HTR-8/SVneo (cell line): ENCODE measurements at places on chromosomes 5 and 9.

- DNase-seq = peak; percentile 52
Measured at GRCh38 chr9:127574072-127574993, 37.7 kb upstream of the STXBP1 start.

GRCh38 chr9:100012279-100012678 is 86.5 kb downstream of the ERP44 start:
- no peak for DNase-seq

- no peak for DNase-seq
Measured at GRCh38 chr9:118578467-118578866, 790.8 kb downstream of the BRINP1 start.

- no peak for DNase-seq
Measured at GRCh38 chr5:117454716-117455212, 880.1 kb upstream of the SEMA6A start.

DNA sequence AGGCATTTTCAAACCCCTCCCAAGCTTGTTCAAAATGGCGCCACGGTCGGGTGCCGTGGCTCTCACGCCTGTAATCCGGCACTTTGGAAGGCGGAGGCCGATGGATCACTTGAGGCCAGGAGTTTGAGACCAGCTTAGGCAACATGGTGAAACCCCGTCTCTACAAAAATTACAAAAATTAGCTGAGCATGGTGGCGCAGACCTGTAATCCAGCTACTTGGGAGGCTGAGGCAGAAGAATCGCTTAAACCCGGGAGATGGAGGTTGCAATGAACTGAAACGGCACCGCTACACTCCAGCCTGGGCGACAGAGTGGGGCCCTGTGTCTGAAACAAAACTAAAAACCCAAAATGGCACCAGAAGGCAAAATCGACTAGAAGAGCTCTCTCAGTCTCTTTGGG is 142.0 kb downstream of the MTX3 start:
- no peak for DNase-seq

- no peak for DNase-seq
Measured at GRCh38 chr9:117725426-117725887, 21.3 kb downstream of the TLR4 start.

GRCh38 chr5:133952729-133953567 is 15.5 kb downstream of the C5orf15 start:
- DNase-seq = no peak

DNA sequence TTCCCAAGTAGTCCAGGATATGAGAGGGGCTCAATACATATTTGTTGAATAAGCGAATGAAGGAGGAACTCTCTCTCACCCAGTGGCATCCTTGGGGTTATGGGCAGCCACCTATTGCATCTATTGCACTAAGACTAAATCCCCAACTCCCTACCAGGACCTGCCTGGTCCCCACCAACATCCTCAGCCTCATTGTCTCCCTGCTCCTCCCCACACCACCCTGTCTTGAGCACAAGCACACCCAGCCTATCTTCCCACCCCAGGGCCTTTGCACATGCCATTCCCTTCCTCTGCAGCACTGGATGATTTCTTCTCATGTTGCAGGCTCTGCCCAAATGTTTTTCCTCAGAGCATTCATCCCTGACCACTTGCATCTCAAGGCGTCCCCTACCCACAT is 133.8 kb downstream of the BARX1 start:
- DNase-seq = no peak

DNA sequence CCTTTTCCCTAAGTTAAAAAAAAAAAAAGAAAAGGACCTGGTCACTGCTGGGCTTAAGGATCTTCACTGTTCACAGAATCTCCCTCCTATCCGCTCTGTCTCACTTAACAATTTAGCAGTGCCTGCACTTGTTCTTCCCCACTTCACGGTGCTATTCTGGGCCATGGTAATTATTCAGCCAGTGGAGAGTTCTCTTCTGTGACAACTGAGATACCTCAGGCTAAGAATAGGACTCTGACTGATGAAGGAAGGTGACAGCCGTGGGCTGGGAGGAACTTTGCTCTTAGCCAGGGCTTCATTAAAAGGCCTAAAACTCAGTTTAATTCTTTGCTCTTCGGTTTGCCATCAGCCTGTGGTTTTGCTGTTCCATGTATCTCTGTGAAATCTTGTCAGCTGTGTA is 51.9 kb upstream of the ENTREP1 start:
- no peak for DNase-seq

DNA sequence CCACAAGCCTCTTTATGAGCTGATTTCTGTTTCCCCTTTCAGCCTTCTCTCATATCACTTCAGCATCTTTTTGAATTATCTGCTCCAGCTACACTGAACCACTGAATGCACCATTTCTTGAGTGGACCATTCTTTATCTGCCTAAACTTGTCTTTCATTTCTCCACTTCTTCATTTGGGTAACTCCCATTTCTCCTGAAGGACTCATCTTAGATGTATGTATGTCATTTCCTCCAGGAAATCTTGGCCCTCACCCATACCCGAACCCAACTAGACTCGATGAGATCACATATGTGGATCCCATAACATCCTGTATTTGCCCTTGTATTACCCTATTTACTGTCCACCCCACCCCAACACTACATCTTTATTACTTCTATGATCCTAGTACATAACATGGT is 249.8 kb downstream of the KIF4B start:
- DNase-seq = no peak

DNA sequence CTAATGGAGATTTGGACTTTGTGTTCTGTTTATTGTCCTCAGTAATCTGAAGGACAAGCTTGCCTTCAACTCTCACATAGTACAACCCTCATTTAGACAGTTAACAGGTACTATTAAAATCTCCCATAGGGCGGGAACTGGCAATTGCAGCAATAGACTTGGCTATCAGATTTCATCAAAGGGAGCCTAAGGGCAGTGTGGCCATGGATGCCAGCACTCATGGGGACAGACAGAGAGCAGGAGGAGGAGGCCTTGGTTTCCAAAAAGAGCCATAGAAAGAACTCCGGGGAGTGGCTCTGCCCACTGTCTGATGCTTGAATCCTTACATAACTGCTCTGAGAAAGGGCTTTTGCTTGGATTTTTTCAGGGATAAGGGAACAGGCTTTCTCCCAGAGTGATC is 6.8 kb downstream of the SLC36A1 start:
- no peak for DNase-seq

DNA sequence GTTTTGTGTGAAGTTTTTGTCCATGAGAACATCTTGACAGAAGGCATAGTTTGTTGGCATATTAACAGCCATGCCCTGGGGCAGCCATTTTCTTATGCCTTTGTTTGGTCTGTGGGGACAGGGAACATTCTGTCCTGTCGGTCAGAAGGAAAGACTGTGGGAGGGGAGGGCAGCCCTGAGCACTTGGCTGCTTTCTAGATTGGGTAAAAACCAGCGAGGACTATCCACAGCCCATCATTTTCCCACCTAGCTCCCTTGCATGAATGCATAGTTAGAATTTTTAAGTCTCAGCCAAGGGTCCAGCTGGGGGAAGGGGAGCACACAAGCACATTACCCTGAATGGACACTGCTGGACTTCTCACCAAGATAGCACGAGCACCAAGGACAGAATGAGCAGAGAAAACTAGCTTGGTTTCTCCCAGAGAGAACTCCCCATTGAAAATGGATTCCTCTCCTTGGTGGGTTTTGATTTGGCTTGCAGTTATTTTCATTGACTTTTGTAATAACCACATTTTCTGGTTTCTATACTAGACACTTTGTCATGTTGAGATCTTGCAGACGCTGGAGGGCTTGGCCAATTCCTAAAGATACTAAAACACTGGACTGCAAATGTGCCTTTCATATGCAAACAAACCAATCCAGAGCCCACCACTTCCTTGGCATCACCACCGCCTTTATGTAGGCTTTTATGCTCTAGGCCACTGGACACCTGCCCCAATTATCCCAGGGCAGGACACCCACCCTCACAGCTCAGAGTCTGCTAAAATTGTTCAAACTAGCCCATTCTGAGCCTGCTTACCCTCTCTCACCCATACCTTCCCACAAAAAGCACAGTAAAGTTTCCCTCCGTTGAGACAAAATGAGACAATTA is 129.9 kb downstream of the BOD1 start:
- DNase-seq = no peak

DNA sequence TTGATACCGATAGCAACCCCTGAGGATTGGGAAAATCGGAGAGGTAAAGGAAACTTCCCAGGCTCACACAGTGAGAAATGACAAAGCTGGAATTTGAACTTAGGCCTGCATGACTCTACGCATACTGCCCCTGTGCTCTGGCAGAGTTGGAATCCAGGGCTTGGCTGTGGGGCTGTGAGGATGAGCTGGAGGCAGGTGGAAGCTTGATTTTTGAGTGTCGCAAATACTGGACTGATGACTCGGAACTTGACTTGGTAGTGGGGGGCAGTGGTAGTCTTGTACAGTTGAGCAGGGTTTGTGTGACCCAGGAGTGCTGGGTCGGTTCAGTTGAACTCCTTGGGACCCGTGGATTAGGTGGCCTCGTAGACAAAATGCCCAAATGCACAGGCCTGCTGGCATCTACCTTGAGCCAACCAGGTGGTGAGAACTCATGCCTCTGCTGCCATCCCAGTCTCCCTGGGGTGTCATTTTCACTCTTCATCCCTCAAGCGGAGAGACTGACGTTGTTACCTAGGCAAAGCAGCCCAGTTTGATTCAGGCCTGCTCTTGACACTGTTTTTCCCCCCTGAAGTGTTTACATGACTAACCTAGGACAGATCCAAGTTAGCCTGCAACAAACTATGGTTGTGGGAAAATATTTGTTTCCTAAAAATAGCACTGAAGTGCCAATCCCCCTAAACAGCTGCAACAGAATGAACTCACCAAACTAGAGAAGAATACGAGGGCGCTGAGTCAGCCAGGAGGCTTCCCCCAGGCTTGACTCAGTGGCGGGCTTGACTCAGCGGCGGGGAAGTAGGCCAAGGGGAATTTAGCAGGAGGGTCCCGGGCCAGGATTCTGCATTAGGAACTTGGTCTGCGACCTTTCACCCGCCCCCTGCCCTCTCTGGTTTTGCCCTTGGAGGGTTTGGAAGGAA is 45.7 kb upstream of the ORM1 start:
- peak; percentile 48 for DNase-seq

DNA sequence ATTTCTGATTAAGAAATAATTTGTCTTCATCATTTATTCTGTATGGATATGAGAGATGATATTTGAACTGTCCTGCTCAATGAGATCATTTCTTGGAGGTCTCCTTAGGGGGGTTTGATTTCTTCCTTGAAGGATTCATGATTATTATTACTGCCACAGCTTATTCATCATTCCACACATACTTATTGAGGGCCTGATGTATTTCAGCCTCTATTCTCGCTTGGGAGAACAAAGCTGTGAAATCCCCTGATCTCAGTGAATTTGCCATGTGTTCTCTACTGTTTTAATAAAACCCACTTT is 36.9 kb downstream of the PARP8 start:
- no peak for DNase-seq

DNA sequence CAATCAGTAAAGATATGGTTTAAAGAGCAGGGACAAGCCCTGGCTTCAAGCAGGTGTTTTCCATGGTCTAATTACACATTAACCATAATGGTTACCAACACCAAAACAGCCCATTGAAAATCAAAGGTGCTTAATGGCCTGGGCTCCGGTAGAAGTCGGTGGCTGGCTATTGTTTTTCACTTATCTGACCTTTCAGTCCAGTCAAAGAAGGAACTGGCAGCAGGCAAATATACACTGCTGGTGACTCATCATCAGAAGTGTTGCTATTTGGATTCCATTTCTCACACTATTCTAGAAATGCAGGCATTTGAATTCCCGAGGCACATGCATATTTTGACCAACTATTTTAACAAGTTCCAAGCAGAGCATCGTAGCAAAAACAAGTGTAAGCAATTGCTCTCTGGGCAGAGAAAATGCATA is 26.3 kb upstream of the GABRP start:
- peak; percentile 38 for DNase-seq

DNA sequence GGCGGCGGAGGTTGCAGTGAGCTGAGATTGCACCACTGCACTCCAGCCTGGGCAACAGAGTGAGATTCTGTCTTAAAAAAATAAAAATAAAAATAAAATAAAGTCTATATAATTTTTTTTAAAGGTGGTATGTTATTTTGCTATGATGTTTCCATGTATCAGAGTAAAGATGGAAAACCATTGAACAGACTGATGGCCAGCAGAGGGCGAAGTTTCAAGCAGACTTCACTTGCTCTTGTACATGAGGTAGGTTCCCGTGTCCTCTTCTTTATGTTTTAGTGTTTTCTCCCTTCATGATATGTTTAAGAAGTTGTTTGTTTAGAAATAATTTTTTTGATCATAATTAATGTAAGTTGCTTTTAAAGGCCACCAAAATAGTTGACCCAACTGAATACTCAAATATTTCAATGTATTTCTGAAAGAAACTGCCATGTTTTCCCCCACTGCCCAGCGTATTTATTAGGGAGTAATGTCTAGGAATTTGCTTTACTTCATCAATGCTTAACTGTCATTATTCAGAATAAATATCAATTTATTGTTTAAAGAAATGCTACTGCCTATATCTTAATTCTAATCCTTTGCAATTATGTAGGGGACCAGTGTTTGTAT is 146.4 kb downstream of the HACD4 start:
- peak; percentile 3 for DNase-seq

DNA sequence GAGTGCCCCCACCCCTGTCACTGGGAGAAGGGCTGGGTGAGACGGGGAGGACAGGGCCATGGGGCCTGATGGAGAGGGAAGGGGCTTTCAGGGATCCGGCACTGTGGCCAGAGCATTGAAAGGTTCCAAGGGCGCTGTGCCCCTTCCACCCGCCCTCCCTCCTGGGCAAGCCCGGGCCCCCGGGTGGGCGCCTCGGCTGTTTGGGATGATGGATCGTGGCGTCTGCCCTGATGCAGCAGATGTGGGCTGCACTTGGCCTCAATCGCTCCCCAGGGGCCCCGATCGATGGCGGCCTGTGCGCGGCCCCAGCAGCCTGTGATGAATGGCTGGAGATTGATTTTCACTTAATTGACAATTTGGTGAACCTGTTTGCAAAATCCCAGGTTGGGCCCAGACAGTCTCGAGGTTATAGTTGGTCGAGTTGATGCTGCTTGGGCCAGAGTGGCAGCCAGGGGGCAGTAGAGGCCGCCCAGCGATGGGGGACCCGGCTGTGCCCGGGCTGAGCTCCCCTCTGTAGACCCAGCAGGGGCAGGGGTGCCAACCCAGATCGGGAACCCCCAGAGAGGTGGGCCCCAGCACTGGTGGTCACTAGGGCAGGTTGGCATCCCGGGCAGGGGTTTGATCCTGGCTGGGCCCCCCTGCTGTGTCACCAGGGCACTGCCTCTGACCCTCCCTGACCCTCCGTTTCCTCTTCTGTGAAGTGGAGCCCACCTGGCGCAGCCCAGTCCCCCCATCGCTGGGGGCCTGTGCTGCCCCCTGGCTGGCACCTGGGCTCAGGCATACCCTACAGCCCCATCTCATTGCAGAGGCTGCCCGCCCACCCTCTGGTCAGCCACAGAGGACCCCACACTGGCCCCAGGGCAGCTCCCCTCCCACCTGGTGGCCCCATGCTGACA is 34.7 kb downstream of the LHX3 start:
- DNase-seq = peak; percentile 53

GRCh38 chr9:113906411-113907110 is 30.5 kb downstream of the ZNF618 start:
- no peak for DNase-seq

- no peak for DNase-seq
Measured at GRCh38 chr5:122965111-122965510, 71.4 kb downstream of the PPIC start.

- DNase-seq = no peak
Measured at GRCh38 chr9:76445976-76446375, 13.0 kb upstream of the GCNT1 start.

- no peak for DNase-seq
Measured at GRCh38 chr9:122389799-122390481, 19.1 kb downstream of the PTGS1 start.
